Stimulated activated CD4-positive, alpha-beta T cell treated with anti-CD3 and anti-CD28 coated beads, Interleukin-15, amount 100 ng/mL, for 48 hours (primary cell): ENCODE measurements at places on chromosomes 2 and 18.

DNA sequence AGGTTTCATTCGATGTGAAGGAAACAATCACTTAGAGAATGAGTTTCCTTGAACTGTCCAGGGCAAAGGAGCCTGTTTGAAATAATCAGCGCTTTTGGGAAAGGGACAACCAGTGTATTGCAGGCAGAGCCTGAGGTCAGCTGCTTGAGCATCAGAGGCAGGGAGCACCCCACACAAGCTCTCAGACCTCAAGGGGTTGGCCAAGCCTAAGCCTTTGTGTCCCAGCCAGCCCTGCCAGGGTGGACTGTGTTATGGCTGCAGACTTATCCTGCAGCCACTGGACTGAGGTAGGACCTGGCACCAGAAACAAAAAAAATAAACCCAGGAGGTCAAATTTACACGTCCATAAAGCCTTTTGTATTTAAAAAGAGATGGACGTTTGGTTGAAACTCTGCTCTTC lies 228.3 kb downstream of the SEPTIN10 start:
- DNase-seq: no peak

DNA sequence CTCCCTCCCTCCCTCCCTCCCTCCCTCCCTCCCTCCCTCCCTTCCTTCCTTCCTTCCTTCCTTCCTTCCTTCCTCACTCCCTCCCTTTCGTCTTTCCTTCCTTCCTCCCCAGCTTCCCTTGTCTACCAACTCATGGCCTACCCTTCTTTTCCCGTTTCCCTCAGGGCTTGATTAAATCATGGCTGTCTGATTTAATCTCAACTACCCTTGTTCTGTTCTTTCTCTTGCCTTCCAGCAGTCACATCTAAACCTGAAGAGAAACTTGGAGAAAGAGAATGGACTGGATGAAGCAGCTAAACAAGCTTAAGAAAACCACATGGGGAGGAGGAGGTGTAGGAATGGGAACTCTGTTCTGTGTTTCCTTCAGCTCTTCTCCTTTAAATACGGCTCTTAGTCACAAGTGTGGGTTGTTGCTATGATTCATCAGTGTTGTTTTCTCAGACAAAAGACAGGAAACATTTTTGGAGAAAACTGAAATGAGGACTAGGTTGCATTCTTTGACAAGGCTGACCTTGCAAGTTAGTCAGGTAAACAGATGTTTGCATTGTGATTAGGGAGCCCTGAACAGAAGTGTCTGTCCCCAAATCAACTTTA lies 177.9 kb downstream of the LRRTM1 start:
- no peak for DNase-seq

DNA sequence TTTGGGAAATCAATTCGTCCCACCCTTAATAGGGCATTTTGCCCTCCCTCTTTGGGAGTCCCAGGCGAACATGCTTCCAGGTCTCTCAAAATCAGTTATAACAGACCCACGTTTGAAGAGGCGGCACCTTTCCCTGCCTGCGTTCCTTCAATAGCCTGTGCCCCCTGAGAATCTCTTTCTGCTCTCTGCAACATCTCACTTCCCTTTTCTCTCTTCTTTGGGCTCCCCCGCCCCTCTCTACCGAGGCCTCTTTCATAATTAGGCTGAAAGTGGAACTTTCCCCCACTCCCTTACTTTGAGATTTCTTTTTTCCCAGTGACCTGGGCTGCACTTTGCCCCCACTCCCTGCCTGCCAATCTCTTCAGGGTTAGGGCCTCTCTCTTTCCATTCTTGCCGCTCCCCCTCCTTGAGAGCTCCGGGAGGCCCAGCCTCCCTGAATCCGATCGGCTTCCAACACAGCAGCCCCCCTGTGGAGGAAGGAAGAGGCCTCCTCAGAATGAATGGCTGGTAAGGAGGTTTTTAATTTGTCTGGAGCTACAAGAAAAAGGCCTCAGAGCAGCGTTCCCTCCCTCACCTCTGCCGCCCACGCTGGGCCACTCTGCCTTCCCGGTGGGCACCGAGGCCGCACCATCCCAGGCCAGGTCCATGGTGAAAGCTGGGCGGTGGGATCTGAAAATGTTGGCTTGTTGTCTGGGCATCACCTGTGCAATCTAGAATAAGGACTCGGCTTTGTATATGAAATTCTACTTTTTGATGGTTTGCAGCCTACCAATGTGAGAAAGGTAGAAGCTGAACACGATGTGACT lies 162.6 kb upstream of the SIX3 start:
- no peak for DNase-seq

DNA sequence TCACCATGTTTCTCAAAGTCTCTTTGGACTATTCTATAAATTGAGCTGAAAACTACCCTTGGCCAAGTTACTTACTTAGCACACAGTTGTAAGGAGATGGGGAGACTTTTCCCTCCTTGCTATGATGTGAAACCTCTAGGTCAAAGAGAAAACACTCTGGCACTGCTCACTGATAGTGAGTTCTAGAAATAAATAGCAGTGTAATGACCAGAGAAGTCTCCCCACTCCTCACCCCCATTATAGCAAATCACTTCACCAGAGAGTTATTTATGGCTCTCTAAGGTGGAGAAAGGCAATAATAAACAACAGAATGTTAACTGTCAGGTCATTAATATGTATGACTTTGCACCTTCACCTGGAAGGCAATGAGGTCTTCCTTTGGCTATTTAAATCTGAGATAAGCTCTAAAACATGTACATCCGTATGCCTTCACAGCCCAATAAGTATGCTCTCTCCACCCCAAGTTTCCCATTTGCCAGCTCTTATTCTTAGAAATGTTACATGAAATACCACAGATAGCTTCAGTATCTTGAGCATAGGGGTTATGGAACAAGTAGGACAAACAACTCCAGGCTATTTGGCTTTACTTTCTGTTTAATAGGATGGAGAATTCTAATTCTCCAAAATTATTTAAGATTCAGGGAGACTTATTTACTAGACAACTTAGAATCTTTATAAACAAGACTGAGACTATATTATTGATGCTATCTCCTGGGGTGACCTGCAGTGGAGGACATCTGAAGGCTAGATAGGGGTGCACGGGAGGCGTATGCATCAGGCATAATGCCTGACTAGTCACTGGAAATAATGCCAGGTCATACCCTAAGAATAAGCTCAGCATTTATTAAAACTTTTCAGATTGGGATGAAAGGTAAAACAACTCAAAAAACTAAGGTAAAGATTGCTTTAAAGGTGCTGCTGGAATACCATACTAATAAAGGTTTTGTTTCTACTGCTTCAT lies 65.3 kb upstream of the DTNB start:
- DNase-seq: no peak

GRCh38 chr2:1750933-1751766 lies 6.8 kb upstream of the PXDN start:
- peak; percentile 13 for DNase-seq

- no peak for DNase-seq
Measured at GRCh38 chr2:42185220-42185921, 16.2 kb downstream of the EML4 start.

GRCh38 chr2:30721668-30722647 lies 85.3 kb downstream of the CAPN13 start:
- no peak for DNase-seq

DNA sequence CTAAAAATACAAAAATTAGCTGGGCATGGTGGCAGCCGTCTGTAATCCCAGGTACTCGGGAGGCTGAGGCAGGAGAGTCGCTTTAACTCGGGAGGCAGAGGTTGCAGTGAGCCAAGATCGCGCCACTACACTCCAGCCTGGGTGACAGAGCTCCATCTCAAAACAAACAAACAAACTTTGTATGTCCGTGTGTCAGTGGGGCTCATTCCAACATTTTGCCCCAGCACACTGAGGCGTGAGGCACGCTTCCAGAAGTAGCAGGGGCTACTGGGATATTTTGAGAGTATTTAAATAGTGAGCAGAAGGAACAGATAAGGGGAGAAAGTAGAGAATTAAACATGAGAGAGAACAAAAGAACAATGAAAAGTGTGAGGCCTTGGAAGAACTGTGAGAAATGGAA lies 83.3 kb upstream of the TANK start:
- no peak for DNase-seq

DNA sequence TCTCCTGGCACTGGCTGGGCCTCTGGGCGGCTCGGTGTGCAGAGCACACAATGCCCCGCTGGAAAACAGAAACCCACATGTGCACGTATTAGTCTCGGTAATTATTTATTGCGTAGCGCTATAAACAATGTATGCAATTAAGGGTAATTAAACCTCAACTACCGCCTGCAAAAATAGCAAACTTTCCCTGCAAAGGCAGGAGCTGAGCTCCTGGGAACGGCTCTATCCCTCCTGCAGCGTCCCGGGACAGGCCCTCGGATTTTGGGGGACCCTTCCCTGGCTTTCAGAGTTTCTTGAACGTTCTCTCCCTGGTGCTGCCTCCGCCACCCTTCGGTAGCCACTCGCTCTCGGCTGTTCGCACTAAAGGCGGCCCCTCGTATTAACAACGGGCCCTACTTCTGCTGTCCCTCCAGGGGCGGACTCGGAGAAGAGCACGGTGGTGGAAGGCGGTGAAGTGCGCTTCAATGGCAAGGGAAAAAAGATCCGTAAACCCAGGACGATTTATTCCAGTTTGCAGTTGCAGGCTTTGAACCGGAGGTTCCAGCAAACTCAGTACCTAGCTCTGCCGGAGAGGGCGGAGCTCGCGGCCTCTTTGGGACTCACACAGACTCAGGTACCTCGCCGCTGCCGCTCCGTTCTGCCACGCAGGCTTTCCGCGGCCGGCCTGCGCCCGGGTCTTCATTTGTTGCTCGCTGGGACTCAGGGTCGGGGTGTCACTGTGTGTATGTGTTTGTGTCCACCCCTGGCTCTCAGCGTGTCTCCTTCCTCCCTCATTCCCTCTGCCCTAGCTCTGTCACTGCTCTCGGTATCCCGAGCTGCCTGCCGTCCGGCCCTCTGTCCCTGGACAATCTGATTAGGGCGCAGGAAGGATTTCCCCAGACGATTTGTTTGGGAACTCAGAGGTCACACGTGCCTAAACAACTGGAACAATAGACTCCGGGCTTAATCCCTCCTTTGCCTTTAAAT lies 1.2 kb downstream of the DLX1 start:
- no peak for DNase-seq

DNA sequence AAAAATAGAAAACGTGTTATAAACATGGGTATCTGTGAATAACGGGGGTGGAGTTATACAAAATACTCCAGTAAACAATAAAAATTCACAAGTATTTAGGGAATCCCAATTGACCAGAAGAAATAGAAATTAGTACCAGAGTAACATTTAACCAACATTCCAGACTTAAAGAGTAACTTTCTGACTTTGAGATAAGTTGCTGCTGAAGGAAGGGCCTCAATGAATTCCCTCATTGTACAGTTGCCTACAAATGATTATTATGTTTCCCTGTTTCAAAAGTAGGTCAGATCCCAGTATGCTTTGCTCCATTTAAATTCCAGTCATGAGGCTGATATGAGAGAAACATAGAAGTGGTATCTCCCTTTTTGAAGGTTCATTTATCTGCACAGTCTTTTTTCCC lies 88.3 kb upstream of the KCNH7 start:
- DNase-seq: no peak

DNA sequence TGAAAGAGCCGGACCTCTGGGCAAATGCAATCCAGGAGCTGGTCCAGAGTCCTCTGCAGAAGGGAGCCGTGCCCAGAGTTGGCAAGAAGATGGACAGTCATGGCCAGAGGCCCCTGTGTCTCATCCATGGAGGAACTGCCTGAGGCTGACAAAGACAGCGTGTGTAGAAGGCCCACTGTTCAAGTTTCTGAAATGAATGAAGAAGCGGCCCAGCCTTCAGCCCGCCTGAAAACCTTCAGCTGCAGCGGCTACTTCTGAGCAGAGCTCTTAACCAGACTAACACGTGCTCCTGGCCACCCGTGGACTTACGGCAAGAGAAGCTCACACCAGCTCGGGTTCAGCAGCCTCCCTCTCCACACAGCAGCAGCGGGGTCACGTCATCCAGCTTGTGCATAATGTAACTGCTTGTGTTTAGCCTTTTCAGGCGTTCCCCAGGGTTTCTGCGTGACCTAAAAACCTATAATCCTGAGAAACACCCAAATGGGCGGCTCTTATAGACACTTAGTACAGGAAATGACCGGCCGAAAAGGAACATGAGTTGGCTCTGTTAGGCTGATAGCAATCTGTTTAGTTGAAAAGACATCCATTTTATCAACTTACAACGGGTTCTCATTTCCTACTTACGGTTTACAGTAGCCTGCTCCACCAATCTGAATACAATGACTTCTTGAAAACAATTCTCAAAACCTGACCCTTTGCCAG lies at the start of gene FAM124B:
Gene FAM124B (minus strand): TSS at position 467 of the 702 bp plus-strand sequence. CDS start 339 bp downstream, at position 128.
- peak; percentile 23 for DNase-seq

DNA sequence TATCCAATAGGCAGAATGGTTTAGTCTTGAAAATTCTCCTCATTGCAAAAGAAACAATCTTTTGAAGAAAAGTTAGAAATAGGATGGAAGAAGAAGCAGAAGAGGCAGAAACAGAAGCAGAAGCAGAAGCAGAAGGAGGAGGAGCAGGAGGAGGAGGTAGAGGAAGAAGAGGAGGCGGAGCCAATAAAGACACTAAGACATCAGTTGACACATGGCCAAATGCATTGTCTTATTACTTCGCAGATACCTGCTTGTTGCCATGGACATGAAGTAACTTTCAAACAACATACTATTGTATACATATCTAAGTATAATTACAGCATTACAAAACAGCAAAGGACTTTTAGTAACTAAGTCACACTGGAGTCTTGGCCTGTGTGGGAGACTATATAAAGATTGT lies 606.3 kb downstream of the METTL4 start:
- no peak for DNase-seq

DNA sequence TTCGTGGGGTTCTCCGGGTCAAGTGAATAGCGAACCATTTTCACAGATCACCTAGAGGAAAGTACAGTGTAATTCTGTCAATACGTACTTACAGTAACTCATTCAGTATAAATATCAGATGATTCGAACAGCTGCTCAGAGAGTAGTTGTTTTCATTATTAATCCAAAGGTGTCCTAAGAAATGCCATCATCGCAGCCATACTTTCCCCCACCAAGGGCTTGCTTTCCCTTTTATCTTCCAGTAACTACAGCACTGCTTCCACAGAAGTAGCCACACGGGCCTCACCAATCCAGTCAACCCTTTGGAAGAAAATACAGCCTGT lies 4.5 kb upstream of the C18orf32 start:
- DNase-seq: no peak

DNA sequence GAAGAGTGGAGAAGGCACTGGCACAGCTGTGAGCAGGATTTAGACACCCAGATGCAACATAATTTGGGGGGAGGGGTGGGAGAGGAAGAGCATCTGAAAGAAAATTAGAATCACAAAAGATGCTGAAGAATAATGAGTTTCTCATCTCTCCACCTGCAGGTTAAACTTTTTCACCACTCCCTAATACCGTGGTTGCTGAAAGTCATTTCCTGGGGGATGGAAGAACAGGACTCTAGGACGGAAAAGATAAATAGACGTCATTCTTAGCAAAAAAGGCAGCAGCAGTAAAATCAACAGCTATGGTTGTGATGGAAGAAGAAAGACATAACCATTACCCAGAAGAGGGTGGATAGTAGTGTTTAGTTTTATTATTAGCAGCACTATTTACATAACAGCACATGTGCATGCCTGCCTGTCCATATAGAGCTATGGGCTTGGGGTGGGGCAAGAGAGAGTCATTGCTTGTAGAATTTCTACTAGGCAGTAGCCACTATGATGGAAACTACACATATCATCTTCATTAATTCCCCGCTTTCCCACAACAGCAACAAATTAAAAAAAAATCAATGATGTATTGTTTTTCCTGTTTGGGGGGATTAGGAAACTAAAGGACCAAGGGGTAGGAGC lies 212.2 kb downstream of the TRIB2 start:
- DNase-seq: no peak
